HT-29 (cell line): ENCODE measurements at places on chromosomes 3 and 15. TPM values are rescaled to one million over a fixed set of nuclear protein-coding genes. Genes with fewer than 3 reads are reported as not detected.
A peak's percentile ranks its signal among the peaks of the same experiment; 100 is the strongest.

Gene FANCD2
- 13.0 and 14.5 TPM in 2 replicates for total RNA-seq

Gene LRRC31
- total RNA-seq: 0.29 and 0.48 TPM in 2 replicates

Gene OIP5
- total RNA-seq: 40.2 and 46.1 TPM in 2 replicates

Gene IL12A
- total RNA-seq: 0.34 TPM in 1 of 2 replicates, not detected in the other

Gene DNAH12
- total RNA-seq: 0.05 TPM in 1 of 2 replicates, not detected in the other

Gene STRIT1
- not detected in 2 replicates for total RNA-seq

Gene PARP15
- total RNA-seq: not detected in 2 replicates

DNA sequence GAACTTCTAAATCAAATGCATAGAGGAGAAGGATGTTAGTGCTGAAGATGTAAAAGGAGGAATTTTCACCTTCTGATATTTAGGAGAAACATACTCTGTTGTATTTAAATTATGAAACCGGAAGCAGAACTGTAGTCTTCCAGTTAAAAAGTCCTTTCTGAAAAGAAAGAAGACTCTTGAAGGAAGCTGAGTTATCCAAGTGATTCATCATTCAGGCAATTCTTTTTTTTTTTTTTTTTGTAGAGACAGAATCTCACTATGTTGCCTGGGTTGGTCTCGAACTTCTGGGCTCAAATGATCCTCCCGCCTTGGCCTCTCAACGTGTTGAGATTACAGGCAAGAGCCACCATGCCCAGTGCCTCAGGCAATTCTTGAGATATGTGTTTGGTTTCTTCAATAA, 424.8 kb upstream of the TPM1 start:
- DNase-seq: no peak

DNA sequence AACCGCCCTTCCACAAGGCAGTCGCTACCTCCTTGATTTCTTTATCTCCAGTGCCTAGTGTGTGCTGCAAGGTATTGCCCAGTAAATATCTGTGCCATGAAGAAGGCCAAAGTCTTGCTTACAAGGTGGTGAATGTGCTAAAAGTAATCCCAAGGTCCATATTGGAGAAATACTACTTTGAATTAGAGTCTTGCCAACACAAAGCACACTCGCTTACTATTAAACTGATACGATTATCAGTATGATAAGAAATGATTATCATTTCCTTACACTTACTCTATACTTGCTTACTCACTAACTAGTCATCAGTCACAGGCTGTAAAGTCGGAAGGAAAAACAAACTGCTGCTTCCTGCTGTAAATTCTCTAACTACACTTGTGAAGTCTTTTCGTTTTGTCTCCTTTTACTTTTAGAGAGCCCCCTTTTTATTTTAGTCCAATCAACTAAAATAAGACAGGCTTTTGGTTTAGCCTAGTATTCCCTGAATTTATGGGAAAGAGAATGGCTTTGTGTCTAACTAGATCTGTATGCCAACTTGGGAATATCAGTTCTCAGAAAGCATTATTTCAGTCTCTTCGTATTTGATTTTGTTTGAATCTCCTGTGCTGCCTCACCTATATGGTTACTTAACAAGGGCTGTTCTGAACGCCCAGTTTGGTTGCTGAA, 107.1 kb upstream of the TSC22D2 start:
- peak; percentile 50 for DNase-seq

DNA sequence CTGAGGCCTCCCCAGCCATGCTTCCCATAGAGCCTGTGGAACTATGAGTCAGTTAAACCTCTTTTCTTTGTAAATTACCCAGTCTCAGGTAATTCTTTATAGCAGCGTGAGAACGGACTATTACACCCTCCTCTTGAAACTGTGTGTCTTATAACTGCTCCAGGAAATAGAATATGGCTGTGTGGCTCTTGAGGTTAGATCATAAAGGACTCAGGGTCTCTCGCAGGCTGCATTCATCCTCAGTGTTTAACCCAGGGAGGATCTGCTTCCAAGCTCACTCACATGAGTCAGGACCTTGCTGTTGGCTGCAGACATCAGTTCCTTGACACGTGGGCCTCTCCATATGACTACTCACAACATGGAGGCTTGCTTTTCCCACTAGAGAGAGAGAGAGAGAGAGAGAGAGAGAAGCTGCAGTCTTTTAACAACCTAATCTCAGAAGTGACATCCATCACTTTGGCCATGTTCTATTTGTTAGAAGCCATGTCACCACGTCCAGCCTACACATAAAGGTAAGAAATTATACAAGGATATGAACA, 114.3 kb upstream of the UBE2E1 start:
- no peak for DNase-seq

GRCh38 chr3:184685646-184686045, 26.2 kb downstream of the MAGEF1 start:
- no peak for DNase-seq

GRCh38 chr3:13647298-13648059, 98.6 kb downstream of the FBLN2 start:
- DNase-seq: no peak

GRCh38 chr15:34361278-34361677, 5.7 kb downstream of the LPCAT4 start:
- DNase-seq: no peak

DNA sequence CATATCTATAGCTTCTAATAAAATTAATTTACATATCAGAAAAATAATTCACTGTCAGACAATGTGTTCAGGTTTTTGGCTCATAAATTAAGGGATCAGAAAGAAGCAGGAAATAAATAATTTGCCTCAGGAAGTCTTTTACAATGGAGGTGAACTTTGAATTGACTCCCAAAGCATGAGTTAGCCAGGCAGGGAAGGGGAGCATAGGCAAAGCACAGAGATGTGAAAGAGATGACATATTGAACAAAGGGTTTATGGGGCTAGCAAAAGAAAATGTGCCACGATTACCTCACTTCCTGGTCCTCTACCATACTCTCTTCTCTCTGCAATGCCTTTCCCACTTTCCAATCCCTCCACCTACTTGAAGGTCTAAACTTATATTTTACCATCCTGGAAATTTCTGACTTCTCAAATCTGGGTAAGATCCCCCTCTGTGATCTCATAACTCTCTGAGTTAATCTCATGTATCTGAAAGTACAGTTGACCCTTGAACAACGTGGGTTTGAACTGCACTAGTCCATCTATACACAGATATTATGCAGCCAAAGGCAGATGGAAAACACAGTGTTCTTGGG, 4.1 kb upstream of the HEXA start:
- no peak for DNase-seq

GRCh38 chr15:57727031-57727430, 20.5 kb downstream of the POLR2M start:
- no peak for DNase-seq

DNA sequence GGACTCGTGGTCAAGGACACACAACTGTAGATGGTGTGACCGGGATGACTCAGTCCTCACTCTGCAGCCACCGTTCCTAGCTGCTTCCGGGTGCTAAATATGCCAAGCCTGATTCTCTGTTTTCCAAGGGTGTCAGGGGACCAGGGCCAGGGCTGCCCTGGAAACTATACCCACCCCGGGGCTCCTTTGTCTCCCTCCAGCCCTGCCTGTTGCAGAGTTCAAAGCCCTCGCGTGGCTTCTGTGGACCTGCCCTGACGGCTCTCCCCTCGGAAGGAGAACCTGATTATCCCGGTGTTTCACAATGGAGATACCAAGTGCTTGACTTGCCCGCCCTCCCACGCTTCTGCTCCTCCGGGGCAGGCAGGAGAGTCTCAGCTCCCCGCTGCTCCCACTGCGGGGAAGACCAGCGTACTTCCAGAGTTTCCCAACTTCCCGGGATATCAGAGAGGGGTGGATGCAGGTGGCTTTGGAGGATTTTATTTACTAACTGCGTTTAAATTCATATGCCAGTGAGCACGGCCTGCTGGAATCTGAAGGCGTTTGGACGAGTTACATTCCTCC, 125.0 kb downstream of the ASB7 start:
- peak; percentile 17 for DNase-seq

DNA sequence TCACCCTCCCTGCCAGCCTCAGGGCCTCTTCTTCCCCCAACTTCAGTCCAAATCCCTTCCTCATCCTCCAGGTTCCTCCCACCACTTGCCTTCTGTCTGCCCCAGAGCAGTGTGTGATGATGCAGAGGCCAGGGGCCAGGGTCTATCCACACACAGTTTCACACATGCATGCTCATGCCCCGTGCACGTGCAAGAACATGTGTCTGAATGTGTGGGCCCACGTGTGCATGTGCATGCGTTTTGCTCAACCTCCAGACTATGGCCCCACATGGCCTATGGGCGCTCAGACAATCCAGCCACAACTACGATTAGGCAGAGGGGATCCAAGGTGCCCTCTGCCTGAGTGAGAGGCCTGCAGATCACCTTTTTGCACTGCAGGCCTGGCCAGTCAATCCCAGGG, 32.3 kb upstream of the SLC6A1 start:
- no peak for DNase-seq

DNA sequence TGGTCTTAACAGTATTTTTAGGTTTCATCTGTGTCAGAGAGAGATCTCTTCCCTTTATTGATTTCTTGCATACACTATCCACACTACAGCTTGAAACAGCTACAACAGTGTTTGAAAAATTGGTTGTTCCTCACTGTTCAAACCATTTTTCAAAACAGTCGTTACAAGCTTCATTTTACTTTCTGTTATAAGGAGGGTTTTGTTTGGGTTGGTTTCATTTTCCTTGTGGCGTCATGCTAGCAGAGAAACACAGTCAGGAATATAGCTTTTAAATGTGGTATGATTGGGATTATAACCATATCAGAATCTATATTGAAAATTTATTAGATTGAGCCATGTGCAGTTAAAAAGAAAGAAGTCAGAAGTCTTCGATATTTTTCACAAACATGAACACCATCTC, 400.6 kb downstream of the ZBTB20 start:
- DNase-seq: no peak

- no peak for DNase-seq
Measured at GRCh38 chr3:166582236-166582635, 745.0 kb upstream of the BCHE start.
